GM10248 (cell line): ENCODE measurements at places on chromosomes 1 and 21.

DNA sequence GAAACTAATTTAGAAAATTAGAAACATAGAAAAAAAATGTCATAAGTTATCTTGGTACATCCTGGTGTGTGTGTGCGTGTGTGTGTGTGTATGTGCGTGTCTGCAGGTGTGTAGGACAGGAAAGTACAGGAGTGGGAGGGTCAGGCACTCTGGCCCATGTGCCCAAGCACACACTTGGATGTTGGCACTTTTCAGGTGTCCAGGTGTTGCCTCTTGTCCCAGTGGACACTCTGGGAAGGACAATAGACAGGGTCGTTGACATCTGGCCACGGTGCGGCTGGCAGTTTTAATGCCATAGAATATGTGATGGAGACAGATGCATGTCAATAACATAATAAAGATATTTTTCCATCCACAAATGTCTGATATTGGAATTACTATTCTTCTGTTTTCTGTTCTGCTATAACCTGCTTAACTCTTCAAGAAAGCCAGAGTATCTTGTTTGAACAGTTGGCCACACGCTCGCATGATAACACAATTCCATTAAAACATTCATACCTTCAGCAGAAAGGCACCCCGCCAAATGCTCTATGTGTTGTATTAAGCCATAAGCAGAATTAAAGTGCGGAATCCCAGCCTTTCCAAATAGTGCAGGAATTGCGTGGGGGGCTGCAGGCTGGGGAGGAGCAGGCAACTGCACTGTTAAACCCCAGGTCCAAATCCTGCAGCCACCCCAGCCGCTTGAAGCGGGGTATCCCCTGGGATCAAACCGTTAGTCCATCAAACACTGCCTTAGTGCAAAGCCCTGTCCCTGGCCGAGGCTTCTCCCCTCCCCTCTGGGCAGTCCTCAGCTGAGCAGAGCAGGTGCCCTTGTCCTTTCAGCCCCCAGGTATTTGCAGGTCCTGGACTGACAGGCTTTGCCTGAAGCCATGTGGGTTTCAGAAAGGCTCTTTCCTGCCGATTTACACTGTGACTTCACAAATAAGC is 390.0 kb downstream of the CAMTA1 start:
- DNase-seq, result no peak

GRCh38 chr1:205883792-205884191 is 33.9 kb upstream of the PM20D1 start:
- no peak for DNase-seq

DNA sequence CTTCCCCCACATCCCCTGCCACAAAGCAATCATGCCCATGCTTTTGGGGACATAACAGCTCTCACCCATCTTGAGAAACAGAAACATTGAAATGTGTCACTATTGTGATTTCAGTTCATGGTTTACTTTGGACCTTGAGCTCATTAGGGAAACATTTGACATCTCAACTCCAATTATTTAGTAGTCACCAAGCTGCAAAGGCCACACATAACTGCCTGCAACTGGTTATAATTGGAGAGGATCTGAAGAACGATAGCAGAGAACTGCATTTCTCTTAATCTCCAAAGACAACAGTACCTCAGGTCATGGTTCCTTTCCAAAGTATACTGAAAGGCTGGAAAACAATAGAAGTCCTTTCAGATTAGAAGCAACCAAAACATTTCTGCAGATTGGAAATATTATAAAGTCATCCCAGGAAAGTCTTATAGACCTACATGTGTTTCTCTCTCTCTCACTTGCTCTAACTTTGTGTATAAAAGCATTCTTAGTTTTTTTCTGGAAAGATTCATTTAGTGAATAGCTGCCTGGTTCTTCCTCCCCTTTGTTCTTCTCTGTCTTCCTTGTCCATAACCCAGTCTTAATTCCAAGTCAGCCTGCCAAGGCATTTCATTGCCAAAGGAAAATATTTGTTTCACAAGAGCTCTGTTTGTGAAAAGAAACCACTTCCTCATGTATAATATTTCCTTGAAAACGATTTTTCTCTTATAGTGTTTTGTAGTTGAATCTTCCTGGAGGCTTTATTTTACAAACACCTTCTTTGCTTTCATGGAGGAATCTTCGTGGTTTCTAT is 426.8 kb downstream of the ADGRL2 start:
- DNase-seq, result no peak

DNA sequence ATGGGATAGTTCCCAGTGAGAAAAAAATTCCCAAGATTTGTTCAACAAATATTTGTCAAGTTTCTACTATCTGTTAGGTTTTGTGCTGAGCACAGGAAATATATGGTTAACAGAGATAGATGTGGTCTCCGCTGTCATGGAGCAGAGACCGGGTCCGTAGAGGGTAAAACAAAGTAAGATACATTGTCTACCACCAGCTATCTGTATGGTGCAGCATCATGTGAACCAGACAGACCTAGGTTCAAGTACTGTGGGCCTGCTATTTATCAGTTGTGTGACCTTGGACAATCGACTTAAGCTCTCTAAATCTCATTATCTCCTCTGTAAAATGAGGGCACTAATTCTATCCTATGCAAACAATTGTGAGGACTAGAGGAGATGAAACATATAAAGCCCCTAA is 109.8 kb downstream of the DUSP10 start:
- DNase-seq, result no peak

DNA sequence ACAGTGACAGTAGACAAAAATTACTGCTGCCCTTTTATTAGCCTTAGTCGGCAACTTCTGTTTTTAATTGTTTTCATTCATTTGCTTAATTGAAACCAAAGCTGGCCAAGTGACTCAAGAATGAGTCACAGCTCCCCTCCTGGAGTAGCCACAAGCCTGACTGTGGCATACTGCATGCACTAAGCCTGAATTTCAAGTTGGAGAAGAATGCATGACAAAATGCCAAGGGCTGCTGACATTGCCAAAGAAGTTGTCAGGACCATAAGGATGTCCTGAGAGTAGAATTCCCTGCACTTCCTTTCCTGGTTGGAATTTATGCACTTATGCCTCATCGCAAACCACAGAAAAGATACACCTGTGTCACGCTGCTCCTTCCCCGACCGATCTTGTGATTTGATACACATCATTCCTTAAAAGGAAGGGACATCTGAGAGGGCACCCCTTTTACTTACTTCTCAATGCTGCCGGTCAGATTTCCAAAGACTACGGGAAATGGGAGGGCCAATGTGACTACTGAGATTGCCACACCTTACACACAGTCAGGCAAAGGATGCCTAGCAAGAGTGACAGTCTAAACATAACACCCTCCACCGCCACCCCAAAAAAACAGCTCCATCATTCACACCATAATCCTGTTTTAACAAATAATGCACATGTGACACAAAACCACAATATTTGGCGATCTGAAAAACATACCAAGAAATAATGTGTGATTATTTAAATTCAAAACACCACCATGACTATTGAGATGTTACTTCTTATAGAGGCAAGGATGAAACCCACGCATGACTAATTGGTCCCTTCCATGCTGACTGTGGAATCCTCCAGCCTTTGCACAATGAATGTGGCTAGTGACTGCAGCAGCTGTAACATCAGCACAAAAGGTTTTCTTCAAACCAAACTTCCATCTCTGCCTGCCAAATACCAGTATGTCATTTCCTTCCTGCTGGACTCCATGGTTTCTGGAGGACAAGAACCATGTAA is 28.2 kb downstream of the VAV3 start:
- peak; percentile 20 for DNase-seq
